SJSA1 (cell line): ENCODE measurements at places on chromosomes 1 and 21.

DNA sequence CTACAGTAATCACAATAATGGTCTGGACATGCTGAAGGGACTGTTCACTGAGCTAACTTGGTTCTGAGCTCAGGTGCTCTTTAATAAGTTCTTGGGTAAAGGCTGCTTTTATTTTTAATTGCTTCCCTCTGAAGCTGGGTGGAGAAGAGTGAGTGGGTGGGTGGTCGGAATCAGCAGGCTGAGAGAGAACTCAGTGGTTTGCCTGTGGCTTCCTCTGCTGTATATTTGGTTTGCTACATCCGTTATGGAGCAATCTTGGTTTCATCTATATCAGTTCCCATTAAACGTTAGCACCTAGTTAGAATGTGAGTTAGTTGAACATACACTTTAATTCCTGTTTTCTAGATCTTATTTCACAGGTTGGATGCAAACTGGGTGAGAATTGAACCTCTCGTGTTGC lies 23.3 kb downstream of the CNIH4 start:
- DNase-seq: no peak

DNA sequence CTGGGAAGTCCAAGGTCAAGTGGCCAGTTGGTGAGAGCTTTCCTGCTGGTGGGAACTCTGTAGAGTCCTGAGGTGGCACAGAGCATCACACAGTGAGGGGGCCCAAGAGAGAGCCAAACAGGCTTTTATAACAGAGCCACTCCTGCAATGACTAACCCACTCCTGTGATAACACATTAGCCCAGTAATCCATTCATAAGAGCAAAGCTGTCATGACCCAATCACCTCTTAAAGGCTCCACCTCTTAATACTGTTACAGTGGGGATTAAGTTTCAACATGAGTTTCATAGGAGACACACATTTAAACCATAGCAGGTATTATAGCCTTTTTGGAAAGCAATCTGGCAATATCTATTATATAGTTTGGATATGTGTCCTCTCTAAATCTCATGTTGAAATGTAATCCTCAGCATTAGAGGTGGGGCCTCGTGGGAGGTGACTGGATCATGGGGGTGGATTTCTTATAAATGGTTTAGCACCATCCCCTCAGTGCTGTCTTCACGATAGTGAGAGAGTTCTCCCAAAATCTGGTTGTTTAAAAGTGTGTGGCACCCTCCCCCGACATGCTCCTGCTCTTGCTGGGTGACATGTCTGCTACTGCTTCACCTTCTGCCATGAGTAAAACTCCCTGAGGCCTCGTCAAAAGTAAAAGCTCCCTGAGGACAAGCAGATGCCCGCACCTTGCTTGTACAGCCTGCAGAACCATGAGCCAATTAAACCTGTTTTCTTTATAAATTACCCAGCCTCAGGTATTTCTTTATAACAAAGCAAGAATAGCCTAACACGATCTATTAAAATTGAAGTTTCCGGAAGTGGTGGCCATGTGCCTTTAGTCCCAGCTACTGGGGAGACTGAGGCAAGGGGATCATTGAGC lies 64.5 kb downstream of the CD58 start:
- no peak for DNase-seq

DNA sequence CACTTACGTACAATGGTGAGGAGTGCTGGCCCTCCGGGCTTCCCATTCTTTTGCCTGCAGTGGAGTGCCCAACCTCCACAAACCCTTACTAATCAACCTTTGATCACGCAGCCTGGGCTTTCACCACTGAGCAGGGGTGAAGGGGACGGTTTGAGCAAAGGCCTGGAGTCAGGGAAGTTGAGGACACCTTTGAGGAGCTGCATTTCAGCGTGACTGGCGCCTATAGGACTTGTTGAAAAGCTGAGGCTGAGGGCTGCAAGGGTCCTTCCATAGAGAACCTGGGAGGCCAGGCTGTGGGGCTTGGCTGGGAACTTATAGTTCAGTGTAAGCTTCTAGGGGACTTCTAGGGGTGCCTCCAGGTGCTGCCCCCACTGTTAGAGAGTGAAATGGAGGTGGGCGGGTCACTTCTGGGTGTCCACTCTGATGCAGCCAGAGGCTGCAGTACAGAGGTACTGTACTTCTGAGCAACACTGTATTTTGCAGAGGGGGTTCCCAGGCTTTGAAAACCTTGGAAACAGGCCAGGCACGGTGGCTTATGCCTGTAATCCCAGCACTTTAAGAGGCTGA lies 9.8 kb downstream of the SYTL1 start:
- no peak for DNase-seq

GRCh38 chr1:177915641-177916040 lies 54.2 kb downstream of the SEC16B start:
- DNase-seq: no peak

DNA sequence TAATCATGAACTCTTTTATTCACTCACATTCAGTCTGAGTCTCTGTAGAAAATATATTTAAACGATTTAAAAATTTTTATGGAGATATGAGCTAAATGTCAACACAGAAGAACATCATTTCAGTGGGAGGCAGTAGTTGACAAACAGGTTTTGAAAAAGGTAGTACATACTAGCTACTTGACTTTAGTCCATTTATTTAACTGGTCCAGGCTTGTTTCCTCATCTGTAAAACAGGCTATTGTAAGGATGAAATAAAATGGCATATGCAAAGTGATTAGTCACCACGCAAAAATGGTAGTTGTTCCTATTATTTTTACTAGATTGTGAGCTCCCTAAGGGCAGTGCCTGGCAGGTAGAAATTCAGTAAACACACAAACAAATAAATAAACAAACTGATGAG lies 75.2 kb downstream of the NTPCR start:
- no peak for DNase-seq

DNA sequence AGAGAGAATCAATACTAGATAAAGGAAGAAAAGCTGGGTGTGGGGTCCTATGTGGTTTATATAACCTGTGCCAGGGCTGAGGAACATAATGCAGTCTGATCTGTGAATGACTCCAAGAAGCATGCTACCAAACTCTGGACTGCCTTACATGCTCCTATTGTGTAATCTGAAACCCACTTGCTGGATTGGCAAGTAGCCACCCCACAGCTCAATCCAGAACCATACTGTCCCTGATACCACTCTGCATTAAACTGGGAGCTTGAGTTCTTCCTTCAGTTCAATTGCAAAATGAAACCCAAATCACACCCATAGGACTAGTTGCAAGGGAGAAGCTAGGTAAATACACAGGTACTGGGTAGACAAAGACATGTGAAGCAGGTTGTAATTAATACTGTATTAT lies 115.4 kb upstream of the NEGR1 start:
- DNase-seq: no peak

DNA sequence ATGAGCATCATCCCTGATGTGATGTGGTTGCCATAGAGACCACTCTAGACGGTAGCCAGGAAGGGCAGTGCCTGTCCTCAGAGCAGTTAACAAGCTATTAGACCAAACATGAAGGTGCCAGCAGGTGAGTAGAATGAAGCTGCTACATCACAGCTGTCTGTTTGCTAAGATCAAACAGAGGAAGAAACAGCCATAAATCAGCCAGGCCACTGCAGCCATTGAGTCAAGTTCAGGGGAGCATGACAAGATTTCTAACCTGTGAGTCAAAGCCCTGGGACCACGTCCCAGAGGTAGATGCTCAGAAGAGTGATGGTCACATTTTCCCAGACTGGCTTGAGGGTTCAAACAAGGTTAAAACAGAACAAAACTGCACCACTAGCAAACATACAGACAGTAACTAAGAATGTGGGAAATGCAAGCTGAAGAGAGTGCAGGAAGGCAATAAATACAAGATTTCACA lies 450.6 kb upstream of the DAB1 start:
- DNase-seq: no peak

DNA sequence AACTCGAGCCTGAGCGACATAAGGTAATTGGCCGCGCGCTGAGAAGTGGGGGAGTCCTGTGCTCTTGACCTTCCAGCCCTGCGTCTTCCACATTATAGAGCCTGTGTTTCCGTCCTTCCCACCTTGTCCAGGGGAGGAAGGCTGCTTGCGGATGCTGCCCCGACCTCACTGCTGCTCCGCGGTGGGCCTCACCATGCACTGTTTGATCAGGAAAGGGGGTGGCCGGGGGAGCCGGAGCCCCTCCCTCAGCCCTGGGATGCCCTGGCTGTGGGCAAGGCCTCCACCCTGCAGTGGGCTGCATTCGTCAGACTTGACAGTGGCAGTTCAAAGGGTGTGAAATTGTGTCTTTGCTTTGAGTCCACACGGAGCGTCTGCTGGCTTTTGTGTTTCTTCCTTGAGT lies 30.1 kb downstream of the PCNT start:
- DNase-seq: no peak

DNA sequence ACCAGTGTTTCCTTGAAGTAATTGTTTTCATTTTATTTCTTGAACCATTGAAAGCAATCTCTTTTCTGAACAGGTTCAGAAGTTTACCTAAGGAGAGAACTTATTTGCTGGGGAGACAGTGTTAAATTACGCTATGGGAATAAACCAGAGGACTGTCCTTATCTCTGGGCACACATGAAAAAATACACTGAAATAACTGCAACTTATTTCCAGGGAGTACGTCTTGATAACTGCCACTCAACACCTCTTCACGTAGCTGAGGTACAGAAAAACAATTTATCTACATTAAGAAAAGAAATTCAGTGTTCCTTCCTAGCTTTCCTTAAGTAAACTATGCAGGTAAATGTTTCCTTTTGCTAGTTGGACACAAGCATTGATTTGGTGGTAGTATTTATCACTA lies 27.4 kb downstream of the AGL start:
- DNase-seq: no peak

GRCh38 chr1:56540467-56540866 lies 38.9 kb downstream of the PLPP3 start:
- peak; percentile 67 for DNase-seq

GRCh38 chr21:39660191-39660980 lies 47.6 kb downstream of the B3GALT5 start:
- DNase-seq: peak; percentile 88

DNA sequence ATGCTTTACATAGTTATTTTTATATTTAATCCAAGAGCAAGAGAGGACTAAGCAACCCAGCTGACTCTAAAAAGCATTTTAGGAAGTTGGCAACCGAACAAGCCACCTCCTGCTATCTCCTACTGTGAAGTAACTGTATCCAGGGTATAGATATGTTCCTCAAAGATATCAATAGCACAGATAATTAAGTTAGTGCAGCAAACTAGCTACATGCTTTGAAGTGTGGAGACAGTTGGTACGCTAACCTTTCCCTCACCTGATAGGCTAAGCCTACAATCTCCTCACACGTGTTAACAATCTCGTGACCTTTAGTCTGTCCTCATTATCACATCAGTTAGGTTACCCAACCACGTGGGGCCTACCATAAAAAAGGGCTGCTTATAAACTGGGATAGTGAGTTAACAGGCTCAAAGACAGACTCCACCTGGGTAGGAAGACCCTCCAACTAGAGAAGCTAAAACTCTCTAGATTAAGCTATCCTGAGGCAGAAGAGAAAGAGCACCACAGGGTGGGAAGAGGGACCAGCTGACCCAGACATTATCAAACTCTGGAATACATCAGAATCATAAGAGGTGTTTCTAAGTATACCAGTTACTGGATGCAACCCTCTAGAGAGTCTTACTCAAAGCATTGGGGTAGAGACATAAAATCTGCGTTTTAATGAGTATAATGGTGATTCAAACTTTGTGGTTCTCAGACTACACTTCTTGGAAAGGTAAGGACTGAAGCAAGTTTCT lies 340.1 kb upstream of the ESRRG start:
- no peak for DNase-seq

DNA sequence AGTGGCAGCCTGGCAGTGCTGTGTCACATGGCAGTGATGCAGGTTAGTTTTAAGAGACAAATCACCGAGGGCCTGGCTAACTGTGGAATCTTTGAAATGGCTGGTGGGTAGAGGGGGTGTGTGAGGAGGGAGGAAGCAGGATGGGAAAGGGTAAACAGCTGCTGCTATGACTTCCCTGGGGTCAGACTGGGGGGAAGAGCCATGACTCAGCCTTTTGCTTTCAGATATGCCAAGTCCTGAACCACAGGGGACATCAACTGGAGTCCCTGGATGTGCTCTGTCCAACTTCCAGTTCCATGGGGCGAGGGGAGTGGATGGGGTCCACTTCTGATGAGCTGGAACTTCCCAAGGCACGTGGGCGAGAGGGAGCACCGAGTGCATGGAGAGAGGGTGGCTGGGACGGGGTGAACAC lies 121.1 kb upstream of the ADAR start:
- peak; percentile 69 for DNase-seq

DNA sequence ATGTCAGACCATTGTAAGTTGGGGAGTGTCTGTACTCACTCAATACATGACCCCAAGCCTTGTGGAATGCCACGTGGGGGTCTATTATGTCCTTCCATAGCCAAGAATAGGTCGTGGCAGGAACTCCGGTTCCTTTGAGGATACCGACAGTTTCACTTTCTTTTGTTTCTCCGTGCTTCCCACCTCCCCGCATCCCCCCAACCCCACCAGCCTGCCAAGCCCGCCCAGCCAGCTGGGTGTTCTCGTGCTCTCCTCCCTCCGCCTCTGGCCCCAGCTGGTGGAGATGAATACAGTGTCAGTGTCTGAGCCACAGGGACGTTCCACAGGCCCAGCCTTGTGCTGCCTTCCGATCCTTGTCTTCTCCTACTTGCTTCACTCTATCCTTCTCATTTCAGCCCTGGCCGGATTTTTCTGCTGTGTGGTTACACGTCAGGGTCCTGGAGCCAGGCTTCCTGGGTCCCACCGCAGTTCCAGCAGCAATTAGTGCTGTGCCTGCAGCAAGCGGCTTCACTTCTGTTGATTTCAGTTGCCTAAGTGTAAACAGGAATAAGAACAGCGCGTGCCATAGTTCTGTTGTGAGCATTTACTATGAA lies 4.1 kb upstream of the AGTRAP start:
- peak; percentile 24 for DNase-seq

- peak; percentile 82 for DNase-seq
Measured at GRCh38 chr1:179002552-179003345, 22.9 kb upstream of the FAM20B start.

DNA sequence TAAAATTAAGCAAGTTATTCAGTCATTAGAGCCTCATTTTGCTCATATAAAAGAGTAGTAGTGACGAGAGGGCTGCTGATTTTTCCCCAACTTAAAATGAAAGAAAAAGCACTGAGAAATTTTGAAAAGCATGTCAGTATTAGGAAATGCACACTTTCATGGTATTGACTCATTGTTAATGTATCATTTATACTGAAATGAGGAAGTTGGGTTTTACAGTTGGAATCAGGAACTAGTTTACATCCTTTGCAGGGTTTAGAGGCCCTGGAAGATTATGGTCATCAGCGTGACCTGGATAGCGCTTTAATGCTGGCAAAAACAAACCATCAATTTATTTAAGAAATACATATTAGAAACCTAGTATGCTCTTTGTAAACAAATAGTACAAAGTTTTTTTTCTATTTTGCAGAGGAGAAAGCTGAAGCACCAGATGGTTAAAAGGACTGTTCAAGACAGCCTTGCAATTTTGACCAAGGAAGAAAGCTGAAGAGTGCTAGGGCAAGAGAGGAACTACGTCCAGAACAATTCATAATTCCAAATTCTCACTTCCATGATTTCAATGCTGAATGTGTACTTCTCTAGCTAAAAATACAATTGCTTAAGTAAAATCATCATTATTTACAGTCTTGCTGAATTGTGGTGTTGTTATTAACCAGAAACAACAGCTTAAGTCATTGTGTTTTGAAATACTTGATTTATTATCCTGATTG lies 94.8 kb upstream of the SGIP1 start:
- DNase-seq: no peak
